ENCODE measurements at places on chromosomes 16 and 17.

- no peak for DNase-seq
These were observed 28.7 kb downstream of the ARHGAP27 start for GRCh38 chr17:45403906-45404490.

- no peak for DNase-seq
These were observed 1.1 kb downstream of the CCL4 start for GRCh38 chr17:36104701-36105181.

- no peak for DNase-seq
These were observed 44.3 kb downstream of the RGS9 start for GRCh38 chr17:65181237-65182061.

DNA sequence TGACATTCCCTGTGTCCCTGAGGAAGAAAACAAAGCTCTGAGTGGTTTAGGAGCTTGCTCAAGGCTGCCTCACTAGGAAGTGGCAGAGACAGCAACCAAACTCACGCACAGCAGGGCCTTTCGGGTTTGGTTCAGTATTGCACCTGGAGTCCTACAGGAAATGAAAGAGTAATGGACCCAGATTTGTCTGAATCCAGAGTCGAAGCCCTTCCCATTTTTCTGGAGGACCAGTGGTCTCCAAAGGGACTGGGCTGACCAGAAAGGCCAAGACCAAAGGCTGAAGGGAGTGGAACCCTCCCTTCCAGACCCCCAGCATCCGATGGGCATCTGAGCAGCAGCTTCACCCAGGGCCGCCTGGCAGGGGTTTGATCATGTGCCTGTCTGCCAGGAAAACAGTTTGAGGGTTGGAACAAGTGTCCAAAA lies 85.5 kb upstream of the RPL38 start:
- peak; percentile 46 for DNase-seq

GRCh38 chr17:75566416-75566815 lies 21.2 kb upstream of the MYO15B start:
- peak; percentile 13 for DNase-seq

DNA sequence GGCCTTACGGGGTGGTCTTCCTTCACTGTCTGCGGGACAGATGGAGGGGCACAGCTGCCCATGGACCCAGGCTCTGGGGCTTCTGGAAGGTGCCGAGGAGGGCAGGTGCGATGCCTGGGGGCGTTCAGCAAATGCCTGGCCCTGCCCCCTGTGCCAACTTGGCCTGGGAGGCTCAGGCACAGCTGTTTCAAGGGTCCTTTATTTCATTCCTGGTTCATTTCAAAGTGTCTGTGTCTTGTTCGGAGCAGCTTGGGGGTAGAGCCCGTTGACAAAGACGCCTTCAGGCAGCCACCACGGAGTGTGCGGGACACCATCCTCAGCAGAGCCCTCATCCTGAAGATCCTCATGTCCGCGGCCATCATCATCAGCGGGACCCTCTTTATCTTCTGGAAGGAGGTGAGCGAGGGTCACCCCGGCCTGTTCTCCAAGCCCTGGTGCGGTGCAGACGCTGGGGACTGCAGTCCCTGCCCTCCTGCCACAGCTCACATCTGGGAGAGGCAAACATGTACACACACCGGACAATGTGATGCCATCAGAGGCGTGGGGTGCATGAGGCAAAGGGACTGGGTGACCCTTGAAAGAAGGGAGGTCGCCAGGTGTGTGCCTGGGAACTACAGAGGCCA lies 43.9 kb downstream of the MEAK7 start:
- no peak for DNase-seq

DNA sequence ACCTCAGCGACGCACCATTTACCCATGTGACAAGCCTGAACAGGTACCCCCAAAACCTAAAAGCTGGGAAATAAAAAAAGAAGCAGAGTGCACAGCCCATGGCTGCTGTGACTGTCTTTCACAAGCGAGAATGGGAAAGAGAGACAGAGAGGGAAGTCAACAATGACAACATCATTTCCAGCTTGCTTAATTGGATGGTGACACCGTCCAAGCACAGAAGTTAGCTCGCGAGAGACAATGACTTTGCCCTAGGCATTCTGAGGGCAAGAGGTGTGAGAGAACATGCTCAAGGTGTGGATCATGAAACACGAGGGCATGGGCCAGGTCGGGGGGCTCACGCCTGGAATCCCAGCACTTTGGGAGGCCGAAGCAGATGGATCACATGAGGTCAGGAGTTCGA lies 19.3 kb upstream of the NSMCE1 start:
- no peak for DNase-seq

GRCh38 chr17:79020631-79021301 lies 3.2 kb upstream of the C1QTNF1 start:
- DNase-seq, result no peak

Data from kidney (tissue), 22 donors.